Frontal cortex (tissue), 4 donors: ENCODE measurements at places on chromosomes 7 and 10. TPM values are rescaled to one million over a fixed set of nuclear protein-coding genes. Genes with fewer than 3 reads are reported as not detected.

Gene WDFY4
- total RNA-seq: 0.41 TPM

Gene PILRA
- total RNA-seq: 0.82 TPM

Gene KAZALD1
- total RNA-seq: 0.41 TPM

Gene SH2D4B
- 1.2 TPM for total RNA-seq

Gene EN2
- total RNA-seq: not detected

Gene ERV3-1
- total RNA-seq: 14.3 TPM

Gene RAB11FIP2
- 46.9 TPM for total RNA-seq

Gene RNF148
- total RNA-seq: 0.41 TPM

Gene POU6F2
- 3.3 TPM for total RNA-seq

Gene ATOH7
- total RNA-seq: 0.41 TPM

Gene TMEM60
- total RNA-seq: 15.9 TPM

Gene GLI3
- 2.4 TPM for total RNA-seq

Gene KLF6
- 67.3 TPM for total RNA-seq

Gene ZNF736
- total RNA-seq: 42.0 TPM

Gene PSPH
- total RNA-seq: 28.9 TPM

Gene CHN2
- 96.6 TPM for total RNA-seq

Gene CNNM2
- total RNA-seq: 5.7 TPM

Gene ANKRD30A
- not detected for total RNA-seq

Gene RAPGEF5
- total RNA-seq: 90.9 TPM

Gene TMEM168
- total RNA-seq: 31.4 TPM

Gene LEP
- total RNA-seq: not detected

Gene SORBS1
- 90.5 TPM for total RNA-seq

Gene CUZD1
- 0.41 TPM for total RNA-seq

Gene RELN
- total RNA-seq: 57.5 TPM

Gene OR2A5
- not detected for total RNA-seq

Gene CNTNAP2
- total RNA-seq: 110 TPM

Gene GNAT3
- not detected for total RNA-seq

Gene GALNT17
- total RNA-seq: 26.5 TPM

Gene FOXP2
- 20.0 TPM for total RNA-seq

Gene ZDHHC4
- total RNA-seq: 52.2 TPM

Gene ACSM6
- total RNA-seq: not detected

Gene SPDYE5
- total RNA-seq: not detected

Gene ARHGEF5
- total RNA-seq: 0.82 TPM

Gene GCK
- total RNA-seq: 6.5 TPM

Gene AZGP1
- not detected for total RNA-seq

Gene ENKUR
- total RNA-seq: 4.5 TPM

Gene SPDYE2B
- not detected for total RNA-seq
